ENCODE measurements at places on chromosomes 6 and 20.

DNA sequence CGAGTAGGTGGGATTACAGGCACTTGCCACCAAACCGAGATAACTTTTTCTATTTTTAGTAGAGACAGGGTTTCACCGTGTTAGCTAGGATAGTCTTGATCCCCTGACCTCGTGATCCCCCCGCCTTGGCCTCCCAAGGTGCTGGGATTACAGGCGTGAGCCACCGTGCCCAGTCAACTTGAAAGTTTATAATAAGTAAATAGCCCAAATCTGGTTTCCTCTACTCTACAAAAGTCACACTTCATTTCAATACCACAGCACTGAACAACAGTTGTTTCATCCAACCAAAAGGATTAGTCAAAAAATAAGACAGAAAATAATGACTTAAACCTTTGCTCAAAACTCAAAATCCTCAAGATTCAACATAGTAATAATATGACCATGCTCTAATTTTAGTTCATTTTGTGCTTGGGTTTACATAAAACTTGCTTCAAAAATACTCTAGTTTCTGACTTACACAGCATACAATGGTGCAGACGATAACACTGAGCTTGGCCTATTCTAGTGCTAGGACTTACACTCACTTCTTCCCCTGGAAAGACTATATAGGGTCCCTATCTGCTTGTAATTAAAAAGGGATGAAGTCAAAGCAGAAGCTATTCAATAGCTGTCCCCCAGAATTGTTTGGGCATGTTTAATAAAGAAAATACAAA lies 56.7 kb downstream of the NT5E start:
- no peak for DNase-seq

- DNase-seq, result no peak
Measured at GRCh38 chr20:55159230-55159629, 683.8 kb downstream of the DOK5 start.

DNA sequence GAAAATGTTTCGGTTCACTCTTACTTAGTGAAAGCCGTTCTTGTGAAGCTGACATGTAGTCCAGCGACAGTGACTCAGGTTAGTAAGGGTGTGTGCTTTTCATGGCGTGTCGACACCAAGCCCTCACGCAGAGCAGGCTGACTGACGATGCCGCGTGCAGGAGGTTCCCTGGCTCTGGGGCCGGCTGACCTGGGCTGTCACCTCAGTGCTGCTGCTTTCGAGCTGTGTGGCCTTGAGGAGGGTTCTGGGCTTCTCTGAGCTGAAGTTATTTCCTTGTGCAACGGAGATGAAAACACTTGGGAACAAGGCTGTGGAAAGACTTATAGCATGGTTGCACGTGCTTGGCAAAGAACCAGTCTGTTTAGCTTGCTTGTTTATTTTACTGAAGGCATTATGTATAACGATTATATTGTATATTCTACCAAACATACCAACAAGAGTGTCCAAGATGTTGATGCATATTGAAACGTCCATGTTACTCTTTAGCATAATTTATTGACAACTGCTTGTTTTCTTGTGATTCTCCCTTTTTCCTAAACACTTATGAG lies 59.2 kb downstream of the PHACTR3 start:
- no peak for DNase-seq

- DNase-seq, result no peak
Measured at GRCh38 chr6:38193481-38194281, 374.2 kb downstream of the ZFAND3 start.

- DNase-seq, result peak; percentile 80
Measured at GRCh38 chr6:12709116-12709515, 7.5 kb upstream of the PHACTR1 start.

DNA sequence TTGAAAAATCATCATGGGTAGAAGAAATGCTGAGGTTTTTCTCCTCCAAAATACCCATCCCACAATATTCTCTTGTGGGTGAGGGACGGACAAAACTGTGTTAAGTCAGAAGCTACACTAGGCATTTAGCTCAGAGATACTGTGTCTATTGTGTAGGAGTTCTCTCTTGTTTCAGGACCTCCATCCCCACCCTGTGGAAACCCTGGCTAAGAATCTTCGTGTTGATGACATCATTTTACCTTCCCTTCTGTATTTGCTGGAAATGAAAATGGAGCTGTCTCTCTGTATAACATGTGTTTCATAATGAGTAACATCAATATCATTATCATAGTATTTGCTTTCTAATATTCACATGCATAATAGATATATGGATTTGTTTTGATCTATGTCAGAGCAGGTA lies 1193.0 kb upstream of the CITED2 start:
- no peak for DNase-seq

DNA sequence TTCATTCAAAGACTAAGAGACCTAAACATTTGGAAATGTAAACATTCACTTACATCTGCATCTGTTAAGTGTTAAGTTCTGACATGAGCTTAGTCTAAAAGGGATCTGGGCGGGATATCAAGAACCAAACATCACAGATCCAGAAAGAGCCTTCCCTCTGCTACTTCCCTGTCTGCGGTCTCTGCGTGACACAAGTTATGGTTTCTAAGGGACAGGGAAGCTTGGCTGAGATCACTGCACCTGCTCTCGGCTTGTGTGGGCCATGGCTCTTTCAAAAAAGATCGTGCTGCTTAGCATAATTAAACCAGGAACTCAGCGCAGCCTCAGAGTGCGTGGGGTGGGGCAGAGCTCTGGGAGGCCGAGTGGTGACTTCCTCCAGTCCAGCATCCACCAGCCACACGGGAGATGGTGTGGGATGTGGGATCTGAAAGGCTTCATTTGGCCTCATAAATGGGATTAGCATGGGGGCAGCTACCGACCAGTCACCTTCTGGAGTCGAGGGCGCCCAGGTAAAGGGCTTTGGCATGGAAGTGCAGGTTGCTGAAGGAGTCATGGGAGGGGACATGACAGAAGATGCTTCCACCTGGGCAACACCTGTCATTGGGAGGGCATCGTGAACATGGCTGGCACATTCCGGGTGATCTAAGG lies 16.7 kb upstream of the RAMACL start:
- DNase-seq, result no peak

- DNase-seq, result no peak
Measured at GRCh38 chr6:16305788-16306187, 67.4 kb downstream of the GMPR start.

GRCh38 chr6:46947497-46947896 lies 25.8 kb upstream of the ADGRF5 start:
- no peak for DNase-seq

GRCh38 chr6:23371132-23371915 lies 754.7 kb upstream of the NRSN1 start:
- DNase-seq, result no peak

DNA sequence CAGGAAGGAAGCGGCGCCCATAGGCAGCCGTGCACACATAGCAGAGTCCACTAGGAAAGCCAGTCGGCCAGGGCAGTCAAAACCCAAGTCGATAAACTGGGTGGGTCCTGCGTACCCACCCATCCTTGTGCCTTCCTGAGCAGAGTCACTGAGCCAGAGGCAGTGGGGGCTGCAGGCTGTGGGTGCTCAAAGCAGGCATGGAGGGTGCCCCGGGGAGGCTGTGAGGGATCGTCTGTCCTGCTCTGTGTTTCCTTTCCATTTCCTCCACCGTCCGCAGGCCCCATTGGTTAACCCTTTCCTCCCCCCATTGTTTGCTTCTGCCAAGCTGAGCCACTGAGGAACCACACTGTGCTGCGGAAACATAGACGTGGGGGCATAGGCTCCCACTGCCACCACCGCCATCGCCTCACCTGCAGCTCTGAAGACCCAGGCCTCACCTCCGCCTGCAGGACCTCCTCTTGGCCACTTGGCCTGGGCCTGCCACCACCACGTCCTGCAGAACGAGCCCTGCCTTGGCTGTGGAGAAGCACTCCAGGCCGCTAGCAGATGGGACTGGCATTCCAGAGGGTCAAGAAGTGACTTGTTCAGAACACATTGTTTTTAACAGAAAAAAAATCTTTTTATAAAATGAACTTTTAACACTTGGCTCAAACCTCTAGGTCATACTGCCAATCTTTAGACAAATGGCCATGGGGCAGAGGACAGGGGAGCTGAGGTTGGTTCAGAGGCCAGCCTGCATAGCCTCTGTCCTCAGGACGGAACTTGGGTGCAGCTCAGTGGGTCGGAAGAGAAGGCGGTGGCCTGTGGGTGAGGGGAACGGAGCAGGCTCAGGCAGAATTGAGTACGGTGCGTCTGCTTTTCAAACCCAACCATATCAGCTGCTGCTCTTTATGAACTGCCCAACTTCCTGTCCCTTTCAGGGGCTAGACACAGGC lies 52.6 kb downstream of the TCP11 start:
- no peak for DNase-seq

- DNase-seq, result no peak
Measured at GRCh38 chr6:56539527-56540105, 103.1 kb downstream of the DST start.

- peak; percentile 75 for DNase-seq
Measured at GRCh38 chr6:113560908-113561307, 296.2 kb upstream of the MARCKS start.

DNA sequence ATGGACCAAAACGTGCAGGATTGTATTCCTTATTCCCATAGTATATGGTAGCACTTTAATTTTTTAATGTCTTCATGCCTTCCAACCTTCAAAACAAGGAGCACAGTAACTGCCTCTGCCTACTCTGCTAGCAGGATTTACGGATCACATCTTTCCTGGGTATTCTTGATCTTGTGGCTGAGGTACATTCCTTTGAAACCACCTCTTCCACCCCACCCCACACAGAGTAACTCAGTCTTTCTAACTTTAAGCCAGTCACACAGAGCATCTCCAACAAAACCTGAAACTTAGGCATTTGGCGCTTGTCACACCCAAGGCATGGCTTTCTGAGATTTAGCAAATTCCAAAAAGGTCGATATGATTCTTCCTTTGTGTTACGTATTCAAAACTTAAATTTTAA lies 2.3 kb upstream of the ID4 start:
- DNase-seq, result peak; percentile 77

DNA sequence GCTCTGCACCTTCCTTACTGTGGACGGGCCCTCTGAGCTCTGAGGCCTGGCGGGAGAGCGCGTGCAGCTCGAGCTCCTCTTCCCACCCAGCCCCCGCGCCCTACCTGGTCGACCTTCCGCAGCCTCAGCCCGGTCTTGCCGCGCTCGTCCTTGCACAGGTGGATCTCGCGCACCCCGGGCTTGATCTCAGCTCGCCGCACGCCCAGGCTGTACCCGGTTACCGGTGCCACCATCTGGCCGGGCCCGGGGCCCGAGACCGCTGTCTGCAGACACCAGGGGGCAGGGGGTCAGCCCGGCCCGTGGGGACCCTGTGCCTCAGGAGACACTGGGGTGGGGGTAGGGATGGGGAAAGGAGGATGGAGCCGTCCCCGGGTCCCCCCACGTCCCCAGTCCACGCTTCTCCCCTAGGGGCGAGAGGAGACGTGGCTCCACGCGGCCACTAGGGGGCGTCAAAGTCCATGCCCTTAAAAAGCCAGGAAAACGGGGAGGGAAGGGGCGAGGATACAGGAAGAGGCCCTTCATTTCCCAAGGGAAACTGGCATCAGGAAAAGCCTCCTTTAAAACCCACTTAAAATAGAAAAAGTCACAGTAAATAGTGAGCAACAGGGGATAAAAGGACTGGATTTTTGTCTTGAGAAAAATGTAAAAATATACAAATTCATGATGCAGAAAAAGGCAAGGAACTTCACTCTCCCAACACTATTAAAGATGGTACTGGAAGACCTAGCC lies 15.5 kb downstream of the SDCBP2 start:
- peak; percentile 70 for DNase-seq

DNA sequence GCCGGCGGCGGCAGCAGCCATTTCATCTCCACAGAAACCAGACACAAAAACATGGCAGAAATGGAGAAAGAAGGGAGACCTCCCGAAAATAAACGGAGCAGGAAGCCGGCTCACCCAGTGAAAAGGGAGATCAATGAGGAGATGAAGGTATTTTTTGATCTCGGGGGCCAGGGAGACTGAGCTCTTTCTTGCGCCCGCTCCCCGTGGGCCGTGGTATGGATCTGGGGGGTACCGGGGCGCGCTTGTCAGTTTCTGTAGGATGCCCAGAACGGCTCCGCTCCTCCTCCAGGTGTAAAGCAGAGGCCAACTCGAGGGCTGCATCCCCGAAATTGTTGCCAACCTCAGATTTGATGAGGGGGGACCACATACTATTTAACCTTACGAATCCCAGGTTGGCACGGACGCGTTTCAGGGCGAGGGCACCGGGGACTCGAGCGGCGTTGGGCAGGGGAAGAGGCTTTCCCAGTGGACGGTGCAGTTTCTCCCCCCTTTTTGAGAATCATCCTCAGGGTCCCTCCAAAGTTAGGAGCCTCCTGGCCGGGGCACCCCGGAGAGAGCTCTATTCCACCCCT lies 735 bp downstream of the SOBP start:
- no peak for DNase-seq

- no peak for DNase-seq
Measured at GRCh38 chr6:127349980-127350379, 6.6 kb upstream of the ECHDC1 start.

- no peak for DNase-seq
Measured at GRCh38 chr20:37267667-37268313, 6.2 kb upstream of the GHRH start.

DNA sequence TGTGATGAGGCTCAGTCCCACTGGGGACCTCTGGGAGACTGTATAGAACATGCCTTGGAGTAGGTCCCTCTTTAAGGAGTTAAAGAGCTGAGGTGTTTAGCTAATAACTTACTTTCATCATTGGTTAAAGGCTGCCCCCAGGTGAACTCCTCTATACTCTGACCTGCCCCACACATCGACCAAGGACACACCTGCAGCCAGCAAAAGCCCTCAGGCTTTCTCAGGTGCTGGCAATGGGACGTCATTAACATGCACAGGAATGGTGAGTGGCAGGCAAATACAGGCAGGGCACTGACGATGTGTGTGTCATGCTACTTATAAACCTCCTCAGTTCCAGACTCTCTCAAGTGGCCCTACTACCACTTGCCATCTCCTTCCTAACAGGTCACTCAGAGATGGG lies 366.4 kb downstream of the KIF16B start:
- no peak for DNase-seq

DNA sequence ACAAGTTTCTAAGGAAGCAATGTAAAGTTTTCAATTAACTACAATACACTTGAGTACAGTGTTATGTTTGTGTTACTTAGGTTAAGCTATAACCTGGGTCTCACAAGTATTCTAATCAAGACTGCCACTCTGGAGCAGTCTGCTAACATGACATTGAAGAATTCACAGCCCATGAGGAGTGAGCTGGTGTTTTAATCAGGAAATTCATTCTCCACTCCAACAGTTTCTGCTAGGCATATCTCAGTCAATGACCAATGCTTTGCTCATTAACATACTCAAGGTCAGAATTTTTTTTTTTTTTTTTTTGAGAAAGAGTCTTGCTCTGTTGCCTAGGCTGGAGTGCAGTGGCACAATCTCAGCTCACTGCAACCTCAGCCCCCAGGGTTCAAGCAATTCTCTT lies 59.6 kb upstream of the SAMHD1 start:
- DNase-seq, result peak; percentile 15

- DNase-seq, result peak; percentile 44
Measured at GRCh38 chr6:154638369-154638768, 94.8 kb upstream of the SCAF8 start.

- peak; percentile 85 for DNase-seq
Measured at GRCh38 chr20:45373353-45374100, 4.6 kb downstream of the TP53TG5 start.

DNA sequence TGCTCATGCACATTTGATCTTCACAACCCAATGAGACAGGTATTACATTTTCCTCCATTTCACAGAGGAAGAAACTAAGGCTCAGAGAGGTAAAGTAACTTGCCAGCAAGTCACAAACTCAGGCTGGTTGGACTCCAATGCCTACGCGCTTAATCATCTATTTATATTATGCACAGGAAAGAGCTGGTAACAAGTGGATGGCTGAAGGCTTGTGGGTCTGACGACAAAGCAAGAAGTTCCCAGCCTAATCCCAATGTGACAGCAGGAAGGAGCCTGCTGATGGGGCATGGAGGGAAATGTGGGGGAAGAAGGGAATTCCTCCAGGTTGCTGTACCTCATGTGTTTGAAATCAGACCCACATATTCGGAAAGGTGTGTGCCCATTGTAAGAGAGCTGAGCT lies 3.9 kb downstream of the CDH22 start:
- DNase-seq, result peak; percentile 12
